ENCODE measurements at places on chromosomes 7 and 10.

- no peak for DNase-seq
Measured at GRCh38 chr10:78552261-78552811, 516.4 kb upstream of the ZMIZ1 start.

GRCh38 chr10:105010411-105011121, 369.5 kb downstream of the SORCS3 start:
- no peak for DNase-seq

GRCh38 chr10:119299531-119299930, 92.2 kb downstream of the GRK5 start:
- no peak for DNase-seq

DNA sequence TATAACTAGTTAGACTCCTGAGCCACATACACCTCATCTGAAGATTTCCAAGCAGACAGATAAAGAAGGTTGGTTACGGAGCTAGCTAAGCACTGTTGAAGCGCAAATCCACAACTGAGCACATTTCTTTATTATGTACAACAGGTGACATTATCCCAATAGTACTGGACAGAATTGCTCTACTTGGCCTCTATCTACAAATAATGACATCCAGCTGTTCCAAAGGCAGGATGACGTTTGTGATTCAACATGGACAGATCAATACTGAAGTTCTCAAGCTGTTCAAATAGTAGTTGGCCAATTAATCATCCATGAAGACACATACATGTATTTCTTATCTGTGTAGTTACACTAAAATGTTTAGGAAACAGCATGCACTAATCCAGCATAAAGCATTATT, 101.0 kb downstream of the UBE2H start:
- DNase-seq = no peak

GRCh38 chr10:6565588-6565987, 14.5 kb downstream of the PRKCQ start:
- no peak for DNase-seq

DNA sequence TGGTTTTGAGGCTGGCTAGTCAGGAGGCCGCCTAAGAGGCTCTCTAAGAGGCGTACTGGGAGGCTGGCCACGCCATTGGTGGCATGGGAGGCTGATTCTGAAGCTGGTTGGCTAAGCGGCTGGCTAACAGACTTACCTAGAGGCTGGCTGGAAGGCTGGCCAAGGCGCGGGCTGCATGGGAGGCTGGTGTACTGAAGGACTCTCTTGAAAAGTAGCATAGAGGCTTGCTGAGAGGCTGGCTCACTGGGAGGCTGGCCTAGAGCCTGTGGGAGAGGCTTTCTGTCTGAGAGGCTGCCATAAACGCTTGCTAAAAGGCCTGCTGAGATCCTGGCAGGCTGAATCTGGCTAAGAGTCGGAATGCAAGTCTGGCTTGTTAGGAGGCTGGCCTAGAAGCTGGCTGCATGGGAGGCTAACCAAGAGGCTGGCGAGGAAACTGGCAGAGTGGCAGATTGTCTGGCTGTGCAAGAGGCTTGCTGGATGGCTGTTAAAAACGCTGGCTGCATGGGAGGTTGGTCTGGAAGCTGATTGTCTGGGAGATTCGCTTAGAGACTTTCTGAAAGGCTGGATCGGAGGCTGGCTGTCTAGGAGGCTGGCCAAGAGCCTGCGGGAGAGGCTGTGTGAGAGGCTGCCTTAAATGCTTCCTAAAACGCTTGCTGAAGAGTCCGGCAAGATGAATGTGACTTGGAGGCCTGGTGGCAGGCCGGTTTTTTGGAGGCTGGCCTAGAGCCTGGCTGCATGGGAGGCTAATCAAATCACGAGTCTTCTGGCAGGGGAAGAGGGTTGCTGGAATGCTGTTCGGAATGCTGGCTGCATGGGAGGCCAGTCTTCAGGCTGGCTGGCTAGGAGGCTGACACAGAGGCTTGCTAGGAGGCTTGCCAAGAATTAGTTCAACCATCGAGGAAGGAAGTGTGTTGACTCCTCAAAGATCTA, 134.2 kb downstream of the OR13A1 start:
- no peak for DNase-seq

DNA sequence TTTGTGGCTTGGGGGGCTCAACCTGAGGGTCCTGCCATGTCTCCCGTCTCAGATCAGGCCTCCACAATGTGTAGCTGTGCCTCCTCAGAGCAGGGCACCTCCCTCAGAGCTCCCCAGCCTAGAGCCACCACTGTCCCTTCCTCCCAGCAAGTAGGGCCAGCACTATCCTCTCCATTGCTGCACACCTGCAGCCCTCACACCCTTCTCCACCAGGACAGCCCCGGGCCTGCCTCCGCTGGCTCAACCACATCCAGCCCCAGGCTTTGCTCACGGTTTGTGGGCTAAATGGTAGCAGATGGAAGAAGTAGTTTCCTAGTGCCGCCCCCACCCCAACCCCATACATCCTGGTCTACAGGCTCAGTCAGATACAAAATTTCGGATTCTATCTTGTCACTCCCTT, 10.1 kb downstream of the NFKB2 start:
- DNase-seq = no peak

DNA sequence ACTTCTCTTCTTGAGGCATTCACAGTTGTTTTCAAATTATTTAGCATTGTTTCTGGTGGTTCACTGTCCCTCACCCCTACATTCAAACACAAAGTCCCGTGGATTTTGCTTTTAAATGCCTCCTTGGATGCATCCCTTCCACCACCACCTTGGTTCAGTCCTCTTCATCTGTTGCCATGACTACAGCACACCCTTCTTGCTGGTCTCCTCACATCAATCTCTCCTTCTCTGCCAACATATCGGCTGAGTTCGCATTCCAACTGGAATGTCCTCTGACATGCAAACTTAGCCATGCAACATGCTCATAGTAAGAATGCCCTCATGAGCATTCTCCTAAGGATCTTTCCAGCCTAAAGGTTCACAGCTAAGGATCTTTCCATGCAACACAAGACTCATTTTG, 198.3 kb upstream of the AGK start:
- no peak for DNase-seq

DNA sequence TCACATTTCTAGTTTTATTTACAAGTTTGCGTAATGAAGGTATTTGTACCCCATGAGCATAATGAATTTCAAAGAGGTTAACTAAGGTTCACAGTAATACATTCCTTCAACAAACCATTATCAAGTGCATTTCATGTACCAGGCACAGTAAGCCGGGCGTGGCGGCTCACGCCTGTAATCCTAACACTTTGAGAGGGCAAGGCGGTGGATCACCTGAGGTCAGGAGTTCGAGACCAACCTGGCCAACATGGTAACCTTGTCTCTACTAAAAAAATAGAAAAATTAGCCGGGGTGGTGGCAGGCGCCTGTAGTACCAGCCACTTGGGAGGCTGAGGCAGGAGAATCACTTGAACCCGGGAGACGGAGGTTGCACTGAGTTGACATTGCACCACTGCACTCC, 4.3 kb upstream of the EIF3A start:
- DNase-seq = no peak

DNA sequence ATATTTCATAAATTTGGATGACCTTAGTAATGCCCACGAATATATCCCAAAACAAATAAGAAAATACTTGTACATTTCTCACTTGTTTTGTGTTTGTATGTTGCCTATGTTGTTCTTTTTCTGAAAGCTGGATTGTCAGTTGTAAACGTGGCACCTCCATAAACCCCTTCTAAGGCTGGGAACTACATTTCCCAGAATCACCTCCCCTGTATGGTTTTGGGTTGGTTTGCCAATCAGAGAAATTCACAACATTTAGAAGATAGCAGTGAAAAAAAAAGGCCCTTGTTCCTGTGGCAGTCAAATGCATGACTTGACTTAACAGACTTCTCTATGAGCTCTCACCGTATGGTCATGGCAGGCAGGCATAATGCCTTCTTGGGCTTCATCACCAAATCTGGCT, 676.3 kb upstream of the STEAP1 start:
- no peak for DNase-seq

GRCh38 chr10:77325233-77325537, 312.4 kb downstream of the KCNMA1 start:
- no peak for DNase-seq

- DNase-seq = no peak
Measured at GRCh38 chr7:99563650-99564049, 5.2 kb downstream of the ZNF655 start.

DNA sequence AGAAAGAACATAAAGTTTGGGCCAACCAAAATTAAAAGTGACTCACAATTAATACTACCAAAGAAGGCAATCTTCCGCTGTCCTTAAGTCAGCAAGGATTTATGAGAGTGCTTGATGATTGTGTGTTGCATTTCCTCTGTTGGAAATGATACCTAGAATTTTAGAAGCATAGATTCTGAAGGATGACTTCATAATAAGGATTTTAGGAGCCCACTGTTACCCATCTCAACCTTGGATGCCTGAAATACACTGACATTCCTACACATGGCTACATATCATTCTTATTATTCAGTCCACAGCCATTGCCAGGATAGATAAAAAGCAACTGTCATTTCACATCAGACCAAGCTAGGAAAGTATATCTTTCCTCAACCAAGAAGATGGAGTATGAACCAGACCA, 823.8 kb downstream of the LRMDA start:
- DNase-seq = no peak

DNA sequence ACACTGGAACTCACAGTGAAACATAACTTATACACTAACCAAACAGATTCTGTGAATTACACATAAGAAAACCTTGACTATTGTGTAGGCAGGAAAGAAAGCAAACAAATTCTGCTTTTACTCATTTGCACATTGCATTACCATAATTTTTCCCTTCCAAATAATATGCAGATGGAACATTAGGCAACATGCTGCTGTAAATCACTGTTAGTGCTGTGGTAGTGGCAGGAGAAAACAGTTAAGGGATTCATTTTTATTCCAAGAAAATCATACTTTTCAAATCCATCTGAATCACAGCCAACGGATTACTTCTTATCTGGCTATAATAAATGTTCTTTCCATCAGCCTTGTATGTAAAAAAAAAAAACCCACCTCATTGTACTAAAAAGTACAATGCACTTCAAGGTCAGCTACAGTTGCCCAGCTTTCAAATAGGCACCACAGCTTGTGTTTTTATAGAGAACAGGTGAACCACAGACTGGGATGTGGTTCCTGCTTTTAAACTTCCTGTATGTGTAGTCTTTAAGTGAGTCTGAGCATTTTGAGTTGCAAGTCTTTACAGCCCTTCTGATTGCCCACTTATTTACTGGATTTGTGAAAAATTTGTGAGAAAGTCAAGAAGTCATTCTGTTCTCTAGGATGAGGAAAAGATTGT, 590.0 kb upstream of the SEMA3D start:
- no peak for DNase-seq

- DNase-seq = no peak
Measured at GRCh38 chr7:73831834-73832651, 1.2 kb downstream of the CLDN4 start.

GRCh38 chr10:130723704-130724103, 587.5 kb downstream of the GLRX3 start:
- no peak for DNase-seq

DNA sequence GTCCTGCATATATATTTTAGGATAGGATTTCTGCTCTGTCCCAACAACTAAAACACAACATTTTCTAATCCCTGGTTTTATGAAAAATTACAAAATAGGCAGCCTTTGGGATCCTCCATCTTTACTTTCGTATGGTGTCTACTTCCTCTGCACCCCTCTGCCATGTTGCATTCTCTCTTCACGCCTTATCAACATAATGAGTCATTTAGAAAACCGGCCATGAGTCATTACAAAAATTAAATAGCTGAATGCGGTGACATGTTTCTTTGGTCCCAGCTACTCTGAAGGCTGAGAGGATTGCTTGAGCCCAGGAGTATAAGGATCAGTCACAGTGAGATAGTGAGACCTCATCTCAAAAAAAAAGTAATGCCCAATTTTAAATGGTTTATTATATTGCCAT, 148.1 kb upstream of the CELF2 start:
- no peak for DNase-seq

DNA sequence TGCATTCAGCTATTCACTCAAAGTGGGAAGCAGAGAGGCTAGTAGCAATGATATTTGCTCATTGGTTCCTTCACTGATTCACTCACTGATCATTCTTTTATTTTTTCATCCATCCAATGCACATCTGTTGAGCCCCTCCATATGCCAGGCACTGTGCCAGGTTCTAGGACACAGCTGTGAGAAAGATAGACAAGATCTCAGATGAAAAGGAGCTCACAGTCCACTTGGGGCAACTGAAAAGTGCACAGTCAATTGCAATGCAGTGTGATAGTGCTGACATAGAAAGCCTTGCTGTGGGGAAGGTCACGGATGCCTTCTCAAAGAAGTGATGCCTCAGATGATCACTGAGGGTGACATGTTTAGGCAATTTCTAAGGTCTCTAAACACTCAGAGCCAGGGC, 262.3 kb downstream of the PTEN start:
- DNase-seq = no peak

DNA sequence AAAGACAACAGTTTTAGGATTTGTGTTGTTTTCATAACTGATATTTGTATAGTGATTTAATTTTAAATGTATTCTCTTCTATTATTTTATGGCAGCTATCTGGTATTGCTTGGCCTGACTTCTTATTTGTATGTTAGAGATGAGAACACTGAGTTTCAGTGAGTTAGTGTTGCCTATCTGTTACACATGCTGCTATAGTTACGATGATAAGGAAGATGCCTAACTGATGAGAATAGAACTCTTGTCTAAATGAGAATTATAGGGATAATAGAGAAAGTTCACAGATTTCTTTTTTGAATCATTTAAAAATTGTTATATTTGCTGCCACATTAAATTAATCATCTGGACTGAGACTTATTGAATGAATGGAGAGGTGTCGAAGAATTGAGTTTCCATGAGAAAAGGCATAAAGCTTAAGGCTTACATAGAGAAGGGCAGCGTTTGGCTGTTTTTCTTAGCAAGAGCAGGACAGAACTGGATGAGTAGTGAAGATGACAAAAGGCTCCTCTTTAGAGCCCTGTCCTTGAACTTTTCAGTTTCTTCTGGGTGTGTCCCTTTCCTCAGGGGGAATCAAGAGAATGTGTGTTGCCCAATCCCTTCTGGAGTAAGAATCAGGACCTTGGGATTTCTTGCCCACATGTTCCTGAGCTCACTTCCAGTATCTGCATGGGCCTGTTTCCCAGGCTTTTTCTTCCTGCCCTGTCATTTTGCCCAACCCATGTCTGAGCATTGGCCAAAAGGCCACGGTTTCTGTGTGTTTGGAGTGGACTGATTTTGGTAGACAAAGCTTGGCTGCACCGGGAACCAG, 195.6 kb upstream of the CSTF2T start:
- DNase-seq = no peak

- no peak for DNase-seq
Measured at GRCh38 chr10:43042503-43043341, 34.1 kb upstream of the RET start.

- DNase-seq = no peak
Measured at GRCh38 chr10:1290071-1290471, 233.9 kb downstream of the WDR37 start.

DNA sequence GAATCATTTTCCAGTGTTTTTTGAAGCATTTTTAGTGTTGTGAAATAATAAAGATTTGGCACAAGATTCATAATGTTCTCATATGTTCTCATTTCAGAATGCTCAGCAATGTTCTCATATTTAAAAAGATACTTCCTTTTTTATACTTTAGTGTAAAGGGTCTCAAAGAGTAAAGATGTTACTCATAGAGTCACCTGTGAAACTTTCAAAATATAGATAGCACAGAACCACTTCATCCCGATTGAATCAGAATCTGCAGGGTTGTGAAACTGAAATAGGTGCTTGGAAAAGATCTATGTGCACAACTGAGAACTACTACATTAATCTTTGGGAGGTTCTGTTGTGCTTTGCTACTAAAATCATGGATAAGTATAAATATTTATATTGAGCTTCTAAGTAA, 144.7 kb downstream of the MDFIC start:
- no peak for DNase-seq
